ENCODE measurements at places on chromosomes 1 and 21.

DNA sequence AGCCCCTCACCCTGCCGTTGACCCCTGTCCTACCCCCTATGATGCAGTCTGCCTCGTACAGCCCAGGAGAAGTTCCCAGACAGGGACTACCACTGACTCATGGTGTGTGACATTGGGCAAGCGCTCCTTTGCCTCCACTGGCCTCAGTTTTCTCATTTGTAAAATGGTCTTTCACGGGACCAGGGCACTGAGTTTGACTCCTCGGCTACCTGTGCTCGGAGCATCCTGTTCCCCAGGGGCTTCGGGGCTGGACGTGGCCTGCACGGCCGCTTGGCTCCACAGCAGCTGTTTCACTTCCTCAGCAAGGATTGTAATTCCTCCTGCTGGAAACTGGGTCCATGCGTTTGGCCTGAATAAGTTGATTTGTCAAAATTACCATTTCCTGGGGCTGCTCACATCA is 277.3 kb downstream of the MATN1 start:
- no peak for DNase-seq

- DNase-seq: no peak
Measured at GRCh38 chr1:9260059-9260766, 25.6 kb downstream of the H6PD start.

- no peak for DNase-seq
Measured at GRCh38 chr1:9929431-9930385, 13.5 kb downstream of the LZIC start.

- no peak for DNase-seq
Measured at GRCh38 chr1:59816318-59816878, 1.6 kb downstream of the HOOK1 start.

- no peak for DNase-seq
Measured at GRCh38 chr1:219549215-219549614, 63.7 kb downstream of the ZC3H11B start.

- DNase-seq: no peak
Measured at GRCh38 chr1:176903474-176903873, 261.0 kb downstream of the ASTN1 start.

All from activated CD8-positive, alpha-beta memory T cell treated with anti-CD3 and anti-CD28 coated beads for 1 hour (primary cell).